NCI-H1694 treated with DMSO at 0.1 percent for 48 hours (cell line): ENCODE measurements at places on chromosomes 1 and 21.
A peak's percentile ranks its signal among the peaks of the same experiment; 100 is the strongest.

DNA sequence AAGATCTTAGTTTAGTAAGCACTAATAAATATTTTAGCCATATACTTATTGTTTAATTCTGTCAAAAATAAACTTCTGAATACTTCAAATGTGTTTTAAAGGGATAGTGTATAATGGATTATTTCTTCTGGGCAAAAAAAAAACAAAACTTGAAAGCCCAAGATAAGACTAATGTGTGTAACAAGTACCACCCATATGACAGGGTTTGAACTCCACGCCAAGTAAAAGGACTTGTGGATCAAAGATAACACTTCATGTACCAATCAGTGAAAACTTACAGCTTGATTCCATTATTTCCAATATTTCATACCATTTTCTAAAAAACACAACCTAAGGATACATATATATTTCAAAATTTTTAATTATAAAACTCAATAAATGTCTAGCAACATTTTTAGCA lies 59.5 kb downstream of the DENND1B start:
- DNase-seq, result no peak

DNA sequence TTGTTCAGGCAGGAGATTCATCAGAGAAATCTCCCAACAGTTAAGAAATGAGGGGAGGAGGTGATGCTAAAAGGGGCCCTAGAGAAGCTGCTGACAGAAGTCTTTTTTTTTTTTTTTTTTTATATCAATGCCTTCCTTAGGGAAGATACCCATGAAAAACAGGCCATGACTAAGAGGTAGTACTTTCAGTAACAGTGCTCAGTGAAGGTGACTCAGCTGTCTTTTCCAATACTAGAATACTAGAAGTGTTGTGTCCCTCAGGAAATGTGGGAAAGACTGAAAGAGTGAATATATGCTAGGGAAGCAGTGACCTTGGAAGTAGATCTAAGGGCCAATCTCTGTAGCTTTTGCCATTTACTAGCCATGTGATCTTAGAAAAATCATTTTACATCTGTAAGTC lies 52.4 kb upstream of the SLFNL1 start:
- DNase-seq, result no peak

DNA sequence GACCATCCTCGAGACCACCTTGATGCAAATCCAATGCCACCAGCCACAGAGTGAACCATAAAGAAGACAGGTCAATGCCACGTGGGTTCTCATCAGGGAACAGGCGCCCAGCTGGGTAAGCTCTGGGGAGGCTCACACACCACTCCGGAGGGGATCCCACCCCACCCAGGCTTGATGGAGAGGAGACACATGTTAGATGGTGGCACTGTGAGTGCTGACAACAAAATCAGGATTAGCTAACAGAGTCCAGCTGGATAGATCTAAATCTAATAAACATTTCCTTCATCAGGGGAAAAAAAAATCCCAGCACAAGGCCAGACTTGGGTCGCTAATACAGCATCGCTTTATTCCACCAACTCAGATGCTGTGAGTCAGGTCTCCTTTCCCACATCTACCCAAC lies 132.2 kb upstream of the TNR start:
- no peak for DNase-seq

- no peak for DNase-seq
These were observed at the start of gene BTBD19 for GRCh38 chr1:44808063-44808937. Gene BTBD19, plus strand, starts transcription at chr1:44808523. Its CDS starts 298 bp downstream, at chr1:44808821.

- peak; percentile 69 for DNase-seq
These were observed 27.8 kb upstream of the SUMO3 start for GRCh38 chr21:44845418-44846223.

DNA sequence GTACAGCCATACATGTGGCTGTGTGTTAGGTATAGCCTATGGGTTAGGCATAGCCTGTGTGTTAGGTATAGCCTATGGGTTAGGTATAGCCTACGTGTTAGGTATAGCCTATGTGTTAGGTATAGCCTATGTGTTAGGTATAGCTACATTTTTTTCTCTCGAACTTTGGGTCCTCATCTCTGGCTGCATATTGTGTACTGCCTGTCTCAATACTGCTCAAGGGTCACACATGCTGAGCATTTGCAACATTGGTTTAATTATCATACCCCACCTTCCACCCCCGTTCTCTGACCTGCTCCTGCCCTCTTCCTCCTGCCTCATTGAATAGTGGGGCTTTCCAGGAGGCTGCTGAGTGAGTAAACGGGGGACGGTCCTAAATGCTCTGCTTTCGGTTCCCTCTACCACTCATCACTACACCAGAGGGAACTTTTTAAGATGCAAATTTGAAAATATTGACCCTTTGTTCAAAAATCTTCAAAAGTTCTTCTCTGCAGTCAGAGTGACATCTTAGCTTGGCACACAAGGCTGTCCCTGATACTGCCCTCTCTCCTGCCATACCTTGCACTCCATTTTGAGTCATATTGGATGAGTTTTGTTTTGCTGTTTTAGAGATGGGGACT lies 17.8 kb downstream of the OR2B11 start:
- DNase-seq, result no peak

GRCh38 chr1:97441966-97442365 lies 478.9 kb downstream of the DPYD start:
- no peak for DNase-seq

DNA sequence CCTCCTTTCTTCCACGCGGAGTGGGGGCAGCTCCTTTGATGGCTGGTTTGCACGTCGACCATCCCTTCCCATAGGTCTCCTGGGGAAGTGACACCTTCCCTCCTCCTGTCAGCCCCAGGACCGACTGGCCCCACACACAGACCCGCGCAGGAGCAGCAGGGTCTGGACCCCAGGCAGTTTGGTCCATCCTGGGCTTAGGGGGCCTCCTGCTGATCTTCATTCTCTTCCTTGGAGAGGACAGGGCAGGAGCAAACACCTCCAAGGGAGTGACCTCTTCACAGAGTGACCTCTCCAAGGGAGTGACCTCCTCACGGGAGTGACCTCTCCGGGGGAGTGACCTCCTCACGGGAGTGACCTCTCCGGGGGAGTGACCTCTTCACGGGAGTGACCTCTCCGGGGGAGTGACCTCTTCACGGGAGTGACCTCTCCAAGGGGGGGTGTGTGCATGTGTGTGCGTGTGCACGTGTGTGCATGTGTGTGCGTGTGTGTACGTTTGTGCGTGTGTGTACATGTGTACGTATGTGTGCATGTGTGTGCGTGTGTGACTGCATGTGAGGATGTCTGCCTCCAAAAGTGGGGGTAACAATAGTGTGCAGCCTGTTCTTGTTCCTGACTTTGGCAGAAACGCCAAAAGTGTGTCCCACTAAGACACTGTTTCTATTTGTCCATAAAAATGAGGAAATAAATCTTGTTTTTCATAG lies 29.8 kb downstream of the COL6A1 start:
- no peak for DNase-seq

DNA sequence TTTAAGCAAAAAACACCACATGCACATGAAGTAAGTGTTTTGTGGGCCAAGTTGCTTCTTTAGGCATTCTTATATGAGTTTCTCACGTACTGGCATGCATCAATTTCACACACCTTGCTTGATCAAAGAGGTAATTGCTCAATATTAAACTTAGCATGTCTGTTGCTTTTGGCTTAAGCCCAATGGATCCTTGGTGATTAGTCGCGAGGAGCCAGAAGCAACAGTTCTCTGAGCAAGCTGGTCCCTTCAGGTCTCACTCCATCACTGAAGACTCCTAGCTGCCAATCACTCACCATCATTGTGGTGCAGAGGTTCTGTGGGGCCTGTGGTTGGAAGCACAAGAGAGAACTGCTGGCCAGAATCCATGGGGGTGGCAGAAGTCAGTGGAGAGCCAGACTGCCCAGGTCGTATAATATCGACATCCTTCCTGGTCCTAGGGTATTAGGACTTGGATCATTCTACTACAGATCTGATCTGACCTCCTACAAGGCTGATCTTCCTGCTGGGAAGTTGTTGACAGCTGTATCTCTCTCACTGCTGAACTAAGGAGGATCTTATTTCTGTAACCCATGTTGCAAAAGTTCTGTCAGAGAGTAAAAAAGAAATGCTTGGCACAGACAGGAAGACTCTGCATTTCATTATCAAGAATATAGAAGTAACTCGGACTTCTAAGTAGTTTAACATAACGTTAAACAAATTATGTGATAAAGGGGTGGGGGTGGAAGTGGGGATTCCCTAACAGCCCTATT lies 140.5 kb downstream of the NTPCR start:
- no peak for DNase-seq
